Kidney (tissue), 22 donors: ENCODE measurements at places on chromosomes 2 and 18.

GRCh38 chr2:85319796-85320195 is 8.0 kb downstream of the TGOLN2 start:
- H3K36me3 ChIP-seq, result peaks cover 36% of the 10 kb centered on the region
- DNase-seq, result no peak
- no peak overlapping the region for H3K27ac ChIP-seq
- H3K27me3 ChIP-seq, result no peaks in the 10 kb centered on the region
- H3K4me1 ChIP-seq, result peaks cover 4% of the 10 kb centered on the region

DNA sequence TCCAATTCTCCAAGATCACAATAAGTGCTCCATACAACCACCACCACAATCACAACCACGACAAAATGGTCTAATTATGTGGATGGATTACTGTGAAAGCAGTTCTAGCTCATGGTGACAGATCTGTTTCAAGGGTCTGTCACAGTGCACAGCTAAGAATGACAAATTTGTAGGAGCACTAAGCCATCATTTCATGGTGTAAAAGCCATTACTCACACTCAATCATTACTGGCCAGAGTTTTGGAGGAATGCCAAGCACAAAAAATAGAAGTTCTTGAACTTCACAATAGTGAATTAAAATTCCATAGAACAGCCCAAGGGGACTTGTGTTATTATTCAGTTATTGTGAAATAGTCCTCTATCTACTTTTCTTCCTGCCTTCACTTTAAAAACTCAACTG is 2.3 kb downstream of the CPS1 start:
- no peak overlapping the region for H3K4me3 ChIP-seq
- H3K36me3 ChIP-seq, result no peaks in the 10 kb centered on the region
- DNase-seq, result peak; percentile 53
- H3K27ac ChIP-seq, result no peak overlapping the region
- no peaks in the 10 kb centered on the region for H3K4me1 ChIP-seq
- H3K27me3 ChIP-seq, result no peaks in the 10 kb centered on the region

GRCh38 chr18:48675912-48676311 is 137.1 kb downstream of the CTIF start:
- no peak overlapping the region for H3K4me3 ChIP-seq
- H3K36me3 ChIP-seq, result no peaks in the 10 kb centered on the region
- H3K4me1 ChIP-seq, result peaks cover 19% of the 10 kb centered on the region
- no peak for DNase-seq
- H3K27me3 ChIP-seq, result no peaks in the 10 kb centered on the region

- no peaks in the 10 kb centered on the region for H3K36me3 ChIP-seq
- H3K4me3 ChIP-seq, result no peak overlapping the region
- H3K27me3 ChIP-seq, result no peaks in the 10 kb centered on the region
- no peak for DNase-seq
- H3K27ac ChIP-seq, result no peak overlapping the region
Measured at GRCh38 chr2:128813352-128814034, 494.8 kb upstream of the HS6ST1 start.

DNA sequence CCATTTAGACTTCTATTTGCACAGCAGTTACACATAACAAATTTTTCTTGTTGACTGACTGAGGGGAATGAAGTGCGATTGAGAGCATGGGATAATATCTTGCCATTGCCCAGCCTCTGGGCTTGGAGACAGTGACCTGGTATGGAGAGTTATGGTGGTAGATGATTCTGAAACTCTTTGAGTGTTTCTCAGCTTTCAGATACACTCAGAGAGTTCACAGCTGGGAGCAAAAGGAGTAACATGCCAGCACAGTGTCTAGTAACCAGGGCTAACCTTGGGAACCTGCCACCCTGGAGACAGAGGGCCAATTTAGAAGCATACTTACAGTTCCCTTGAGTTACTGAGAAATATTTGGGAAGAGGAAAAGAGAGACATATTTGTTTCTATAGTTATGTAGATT is 1099.3 kb upstream of the CELF4 start:
- H3K27ac ChIP-seq, result no peak overlapping the region
- H3K36me3 ChIP-seq, result no peaks in the 10 kb centered on the region
- H3K4me3 ChIP-seq, result no peak overlapping the region
- H3K4me1 ChIP-seq, result no peaks in the 10 kb centered on the region
- no peak for DNase-seq

GRCh38 chr2:43131890-43132682 is 94.3 kb downstream of the ZFP36L2 start:
- H3K4me1 ChIP-seq, result no peaks in the 10 kb centered on the region
- no peaks in the 10 kb centered on the region for H3K27me3 ChIP-seq
- H3K36me3 ChIP-seq, result no peaks in the 10 kb centered on the region
- no peak for DNase-seq
- H3K4me3 ChIP-seq, result no peak overlapping the region
- H3K27ac ChIP-seq, result no peak overlapping the region

DNA sequence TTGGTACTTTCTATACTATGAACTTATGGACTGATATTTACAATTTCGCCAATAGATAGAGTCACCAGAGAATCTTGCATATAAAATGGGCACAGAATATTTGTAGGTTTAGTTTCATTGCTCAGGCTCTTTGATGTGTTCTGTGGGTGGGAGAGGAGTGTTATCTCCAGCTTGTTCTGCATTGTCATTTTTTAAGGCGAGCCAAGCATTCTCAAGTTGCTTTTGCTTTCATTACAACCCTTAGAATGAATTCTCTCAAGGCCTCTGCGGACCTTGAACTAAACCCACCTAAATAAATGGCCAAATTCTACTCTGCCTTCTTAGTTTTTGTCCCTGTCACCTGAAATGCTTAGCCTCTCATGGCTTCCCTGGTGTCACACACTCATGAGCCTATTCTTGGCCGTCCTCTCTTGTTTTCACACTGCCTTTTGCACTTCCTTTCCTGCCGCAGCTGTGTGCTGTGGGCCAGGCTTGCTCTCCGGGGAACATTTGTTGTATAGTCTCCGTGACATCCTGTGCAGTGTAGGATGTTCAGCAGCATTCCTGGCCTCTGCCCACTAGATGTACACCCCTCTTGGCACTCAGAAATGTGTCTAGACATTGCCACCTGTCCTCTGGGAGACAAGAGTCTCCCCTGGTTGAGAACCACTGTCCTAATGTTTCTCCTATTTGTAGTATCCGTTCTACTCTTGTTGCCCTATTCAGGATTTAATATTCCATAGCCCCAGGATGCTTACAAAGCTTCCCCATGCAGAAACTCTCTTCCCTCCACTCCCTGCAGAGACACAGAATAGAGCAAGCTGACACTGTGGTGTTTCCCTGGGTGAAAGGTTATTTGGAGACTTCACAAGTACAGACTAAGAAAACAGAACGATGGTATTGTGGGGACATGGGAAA is 255.6 kb downstream of the PTPRM start:
- no peaks in the 10 kb centered on the region for H3K36me3 ChIP-seq
- no peak overlapping the region for H3K27ac ChIP-seq
- no peaks in the 10 kb centered on the region for H3K27me3 ChIP-seq
- H3K4me3 ChIP-seq, result no peak overlapping the region

DNA sequence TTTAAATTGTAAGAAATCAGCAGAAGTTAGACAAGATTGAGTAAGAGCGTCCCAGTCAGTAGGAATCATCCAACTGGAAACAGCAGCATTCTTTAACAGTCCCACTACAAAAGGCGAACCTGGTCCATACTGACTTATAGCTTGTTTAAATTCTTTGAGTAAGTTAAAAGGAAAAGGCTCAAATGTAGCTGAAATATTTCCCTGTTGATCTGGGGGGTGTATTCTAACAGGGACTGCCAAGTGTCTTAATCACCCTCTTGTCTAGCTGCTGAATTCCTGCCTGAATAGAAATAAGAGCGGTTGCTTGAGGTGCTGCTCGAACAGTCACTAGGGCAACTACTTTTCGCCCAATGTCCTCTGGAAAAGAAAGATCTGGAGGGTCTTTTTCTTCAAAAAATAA is 56.4 kb upstream of the FMNL2 start:
- no peaks in the 10 kb centered on the region for H3K36me3 ChIP-seq
- H3K27me3 ChIP-seq, result no peaks in the 10 kb centered on the region
- H3K4me3 ChIP-seq, result no peak overlapping the region
- no peak overlapping the region for H3K27ac ChIP-seq
- no peak for DNase-seq

GRCh38 chr2:1020206-1020605 is 69.6 kb downstream of the SNTG2 start:
- no peak for DNase-seq
- no peak overlapping the region for H3K27ac ChIP-seq
- H3K27me3 ChIP-seq, result no peaks in the 10 kb centered on the region
- no peaks in the 10 kb centered on the region for H3K36me3 ChIP-seq
- H3K4me1 ChIP-seq, result no peaks in the 10 kb centered on the region

DNA sequence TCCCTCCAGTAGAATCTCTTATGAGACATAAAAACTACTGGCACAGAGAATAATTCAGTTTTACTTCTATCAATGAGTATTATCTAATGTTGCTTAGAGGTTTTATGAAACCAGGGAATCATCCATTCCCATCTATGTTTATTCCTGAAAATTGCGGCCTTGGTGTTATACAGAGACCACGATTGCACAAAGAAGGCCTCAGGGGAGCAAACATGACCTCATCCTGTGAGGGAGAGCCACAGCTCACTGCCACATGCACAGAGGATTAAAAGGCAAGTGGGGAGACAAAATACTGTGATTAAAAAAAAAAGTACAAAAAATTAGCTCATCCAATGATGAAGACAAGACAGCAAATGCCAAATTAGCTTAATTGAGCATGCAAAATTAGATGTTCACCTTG is 111.8 kb upstream of the SLC35G4 start:
- H3K27me3 ChIP-seq, result no peaks in the 10 kb centered on the region
- H3K4me1 ChIP-seq, result no peaks in the 10 kb centered on the region
- no peak overlapping the region for H3K4me3 ChIP-seq
- H3K27ac ChIP-seq, result no peak overlapping the region
- no peak for DNase-seq

- no peak overlapping the region for H3K27ac ChIP-seq
- no peaks in the 10 kb centered on the region for H3K36me3 ChIP-seq
- DNase-seq, result peak; percentile 42
- H3K4me3 ChIP-seq, result no peak overlapping the region
Measured at GRCh38 chr2:239600001-239600593, 199.3 kb upstream of the HDAC4 start.

- no peak overlapping the region for H3K27ac ChIP-seq
- H3K4me1 ChIP-seq, result no peaks in the 10 kb centered on the region
- no peaks in the 10 kb centered on the region for H3K36me3 ChIP-seq
- no peak for DNase-seq
- H3K4me3 ChIP-seq, result no peak overlapping the region
Measured at GRCh38 chr2:196096982-196097745, 28.5 kb upstream of the DNAH7 start.

- H3K27me3 ChIP-seq, result no peaks in the 10 kb centered on the region
- H3K4me3 ChIP-seq, result no peak overlapping the region
- no peak overlapping the region for H3K27ac ChIP-seq
- H3K4me1 ChIP-seq, result peaks cover 3% of the 10 kb centered on the region
- DNase-seq, result no peak
Measured at GRCh38 chr2:218577482-218578220, 9.0 kb downstream of the CNOT9 start.

DNA sequence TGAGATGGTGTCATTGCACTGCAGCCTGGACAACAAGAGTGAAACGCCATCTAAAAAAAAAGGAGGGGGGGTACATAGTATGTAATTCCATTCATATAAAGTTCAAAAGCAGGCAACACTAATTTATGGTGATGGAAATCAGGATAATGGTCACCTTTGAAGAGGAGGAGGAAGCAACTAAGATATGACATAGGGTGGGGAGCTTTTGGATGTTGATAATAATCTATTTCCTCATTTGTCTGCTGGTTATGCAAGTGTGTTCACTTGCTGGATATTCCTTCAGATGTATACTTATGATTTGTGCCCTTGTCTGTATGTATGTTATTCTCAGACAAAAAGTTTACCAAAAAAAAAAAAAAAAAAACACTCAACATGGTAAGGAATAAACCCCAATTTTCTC is 28.6 kb upstream of the ATIC start:
- no peaks in the 10 kb centered on the region for H3K27me3 ChIP-seq
- no peak overlapping the region for H3K27ac ChIP-seq
- DNase-seq, result no peak

GRCh38 chr2:30653847-30654246 is 153.4 kb downstream of the CAPN13 start:
- no peaks in the 10 kb centered on the region for H3K27me3 ChIP-seq
- H3K4me3 ChIP-seq, result no peak overlapping the region
- DNase-seq, result no peak
- no peak overlapping the region for H3K27ac ChIP-seq
- no peaks in the 10 kb centered on the region for H3K4me1 ChIP-seq

DNA sequence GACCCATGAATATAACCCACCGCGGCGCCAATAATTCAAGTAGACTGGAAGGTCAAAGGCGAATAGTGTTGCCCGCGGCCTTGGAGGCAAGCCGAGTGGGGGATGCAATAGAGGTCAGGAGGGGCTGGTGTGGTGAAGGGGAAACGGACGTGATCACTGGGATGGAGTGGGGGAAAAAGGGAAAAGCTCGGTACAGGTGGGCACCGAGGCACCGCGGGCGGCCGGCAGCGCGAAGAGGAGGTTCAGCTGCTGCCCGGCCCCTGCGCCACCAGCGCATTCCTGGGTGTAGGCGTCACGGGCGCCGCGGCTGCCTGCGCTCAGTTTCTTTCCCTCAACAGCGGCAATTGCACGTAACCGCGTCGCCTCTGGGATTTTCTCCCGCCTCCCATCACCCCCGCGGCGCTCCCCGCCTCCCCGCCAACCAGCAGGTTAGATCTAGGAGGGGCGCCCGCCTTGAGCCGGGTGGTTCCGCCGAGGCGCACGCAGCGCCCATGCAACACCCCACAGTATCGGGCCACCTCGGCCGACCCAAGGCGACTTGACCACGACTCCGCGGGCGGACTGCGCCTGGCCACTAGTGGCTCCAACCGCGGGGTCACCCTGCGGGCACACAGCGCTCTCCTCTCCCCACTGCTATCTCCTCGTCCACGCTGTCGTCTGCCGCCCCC is 1.5 kb downstream of the RND3 start:
- H3K36me3 ChIP-seq, result no peaks in the 10 kb centered on the region
- H3K4me3 ChIP-seq, result peak overlapping the region; percentile 92
- H3K4me1 ChIP-seq, result peaks cover 6% of the 10 kb centered on the region
- peak; percentile 89 for DNase-seq
- peak overlapping the region; percentile 98 for H3K27ac ChIP-seq

- peak overlapping the region; percentile 54 for H3K4me3 ChIP-seq
- no peak overlapping the region for H3K27ac ChIP-seq
- H3K36me3 ChIP-seq, result no peaks in the 10 kb centered on the region
- H3K27me3 ChIP-seq, result peaks cover 29% of the 10 kb centered on the region
- peaks cover 3% of the 10 kb centered on the region for H3K4me1 ChIP-seq
- peak; percentile 66 for DNase-seq
Measured at GRCh38 chr18:34222307-34223163, 2.2 kb downstream of the NOL4 start.

GRCh38 chr18:35927430-35927829 is 45.0 kb upstream of the RMP24 start:
- H3K4me1 ChIP-seq, result no peaks in the 10 kb centered on the region
- H3K36me3 ChIP-seq, result no peaks in the 10 kb centered on the region
- no peaks in the 10 kb centered on the region for H3K27me3 ChIP-seq

GRCh38 chr2:114170070-114170469 is 272.4 kb upstream of the DPP10 start:
- no peaks in the 10 kb centered on the region for H3K36me3 ChIP-seq
- DNase-seq, result no peak
- H3K27ac ChIP-seq, result no peak overlapping the region
- H3K27me3 ChIP-seq, result no peaks in the 10 kb centered on the region
